ENCODE measurements at places on chromosomes 13 and 19.

- no peak for DNase-seq
Observed at GRCh38 chr13:90154311-90154960, 1193.1 kb upstream of the MIR17HG start.

GRCh38 chr13:102567857-102568256, 28.9 kb upstream of the TPP2 start:
- DNase-seq = no peak

DNA sequence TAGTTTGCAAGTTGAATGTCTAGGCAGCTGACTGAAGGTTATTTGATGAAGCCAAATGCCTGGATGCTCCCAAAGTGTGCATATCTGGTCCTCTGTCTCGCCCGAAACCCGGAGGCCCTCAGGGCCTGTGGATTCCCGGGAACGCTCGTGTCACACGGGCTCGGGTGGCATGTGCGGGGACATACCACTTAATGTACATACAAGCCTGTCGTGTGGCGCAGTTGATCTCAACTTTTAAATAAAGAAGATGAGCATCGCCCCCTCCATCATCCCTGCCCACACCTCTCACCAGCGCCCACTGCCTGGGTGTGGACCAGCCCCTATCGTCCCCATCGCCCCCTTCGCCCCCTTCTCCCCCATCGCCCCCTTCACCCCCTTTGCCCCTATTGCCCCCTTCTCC, 33.9 kb downstream of the ATP11A start:
- no peak for DNase-seq

DNA sequence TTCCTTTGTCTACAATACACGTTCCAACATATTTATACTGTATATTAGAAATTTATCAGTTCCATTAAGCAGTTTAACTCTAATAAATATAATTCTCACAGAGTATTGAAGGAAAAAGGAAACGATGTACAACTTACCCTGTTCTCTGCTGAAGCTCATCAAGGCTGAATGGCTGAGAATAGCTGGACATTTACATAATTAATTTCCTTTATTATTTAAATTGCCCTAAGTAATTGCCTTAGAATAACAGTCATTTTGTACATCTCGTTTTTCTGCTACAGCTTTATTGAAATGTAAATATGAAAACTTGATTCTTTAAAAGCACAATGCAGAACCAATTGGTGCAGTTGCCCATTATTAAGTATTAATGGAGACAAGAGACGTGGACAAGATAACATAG, 648.3 kb upstream of the ATXN8OS start:
- no peak for DNase-seq

DNA sequence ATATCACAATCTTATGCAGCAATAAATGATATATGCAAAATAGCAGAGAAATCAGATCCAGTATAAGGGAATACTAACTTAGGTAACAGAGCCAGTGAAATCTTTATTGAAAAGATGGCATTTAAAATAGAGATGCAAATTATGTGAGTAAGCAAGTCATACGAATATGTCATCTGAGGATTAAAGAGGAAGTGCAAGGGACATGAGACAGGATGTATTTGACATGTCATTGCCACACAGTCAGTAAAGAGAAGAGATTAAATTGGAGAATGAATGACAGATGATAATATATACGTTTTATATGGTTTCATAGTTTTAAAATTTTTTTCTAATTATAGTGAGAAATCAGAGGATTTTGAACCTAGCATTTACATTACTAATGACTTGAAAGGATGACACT, 426.4 kb downstream of the SLITRK5 start:
- DNase-seq = no peak

GRCh38 chr19:57269515-57270250, 10.6 kb upstream of the ZNF460 start:
- no peak for DNase-seq

- no peak for DNase-seq
Observed at GRCh38 chr13:59744747-59745391, 418.9 kb downstream of the DIAPH3 start.

DNA sequence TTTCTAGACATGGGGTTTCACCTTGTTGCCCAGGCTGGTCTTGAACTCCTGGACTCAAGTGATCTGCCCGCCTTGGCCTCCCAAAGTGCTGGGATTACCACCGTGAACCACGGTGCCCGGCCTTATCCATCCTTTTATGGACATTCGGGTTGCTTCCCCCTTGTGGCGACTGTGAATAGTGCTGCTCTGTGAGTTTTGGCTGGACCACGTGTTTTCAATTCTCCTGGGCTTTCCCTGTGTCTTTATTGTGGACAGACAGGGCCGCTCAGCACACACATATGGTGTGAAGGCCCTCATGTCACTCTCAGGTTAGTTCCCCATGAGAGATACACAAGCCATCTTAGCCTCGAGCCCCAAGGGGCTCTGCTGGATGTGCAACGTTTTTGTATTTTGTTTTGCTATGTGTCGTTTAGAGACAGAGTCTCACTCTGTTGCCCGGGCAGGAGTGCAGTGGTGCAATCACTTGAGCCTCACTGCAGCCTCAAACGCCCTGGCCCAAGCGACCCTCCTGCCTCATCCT, 40.5 kb downstream of the MAU2 start:
- DNase-seq = peak; percentile 87

GRCh38 chr19:14916848-14917247, 24.4 kb upstream of the OR7C2 start:
- no peak for DNase-seq

DNA sequence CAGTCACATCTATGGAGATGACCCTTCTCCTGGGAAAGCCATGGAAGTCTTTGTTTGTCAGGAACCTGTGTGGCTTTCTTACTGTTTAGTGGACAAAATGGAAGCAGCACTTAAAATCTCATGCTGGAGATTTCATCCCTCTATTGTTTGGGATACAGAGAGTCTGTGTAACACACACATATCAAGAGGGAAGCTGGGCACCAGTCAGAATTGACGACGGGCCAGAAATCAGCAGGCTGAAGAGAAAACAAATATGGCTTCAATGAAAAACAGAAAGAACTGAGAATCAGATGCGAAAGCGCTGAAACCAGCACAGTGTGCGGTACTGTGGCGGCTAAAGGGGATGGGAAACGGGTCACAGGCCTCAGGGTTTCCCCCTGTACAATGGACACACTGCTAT, 72.2 kb upstream of the WASF3 start:
- no peak for DNase-seq

DNA sequence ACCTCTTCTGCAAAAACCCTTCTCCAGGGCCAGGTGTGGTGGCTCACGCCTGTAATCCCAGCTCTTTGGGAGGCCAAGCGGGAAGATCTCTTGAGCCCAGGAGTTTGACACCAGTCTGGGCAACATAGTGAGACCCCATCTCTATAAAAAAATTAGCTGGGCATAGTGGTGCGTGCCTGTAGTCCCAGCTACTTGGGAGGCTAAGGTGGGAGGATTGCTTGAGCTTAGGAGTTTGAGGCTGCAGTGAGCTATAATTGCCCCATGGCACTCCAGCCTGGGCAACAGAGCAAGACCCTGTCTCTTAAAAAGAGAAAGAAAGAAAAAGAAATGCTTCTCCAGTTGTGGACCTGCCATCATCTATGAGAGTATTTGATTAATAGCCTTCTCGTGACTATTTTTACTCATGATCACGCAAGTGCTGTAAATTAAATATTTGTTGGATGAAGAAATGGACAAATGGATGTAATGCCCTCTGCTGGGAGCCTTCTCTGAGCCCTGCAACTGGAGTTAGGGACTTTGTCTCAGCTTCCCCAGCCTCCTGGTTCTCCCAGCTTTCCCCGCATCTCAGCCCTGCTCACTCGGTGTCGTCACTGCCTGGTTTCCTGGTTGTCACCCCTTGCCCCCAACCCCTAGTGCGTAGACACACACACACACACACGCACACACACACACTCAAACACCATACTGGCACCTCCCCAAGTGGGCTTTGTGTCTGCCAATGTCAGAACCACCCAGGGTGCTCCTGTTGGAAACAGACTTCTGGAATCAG, 12.2 kb downstream of the WIZ start:
- no peak for DNase-seq

DNA sequence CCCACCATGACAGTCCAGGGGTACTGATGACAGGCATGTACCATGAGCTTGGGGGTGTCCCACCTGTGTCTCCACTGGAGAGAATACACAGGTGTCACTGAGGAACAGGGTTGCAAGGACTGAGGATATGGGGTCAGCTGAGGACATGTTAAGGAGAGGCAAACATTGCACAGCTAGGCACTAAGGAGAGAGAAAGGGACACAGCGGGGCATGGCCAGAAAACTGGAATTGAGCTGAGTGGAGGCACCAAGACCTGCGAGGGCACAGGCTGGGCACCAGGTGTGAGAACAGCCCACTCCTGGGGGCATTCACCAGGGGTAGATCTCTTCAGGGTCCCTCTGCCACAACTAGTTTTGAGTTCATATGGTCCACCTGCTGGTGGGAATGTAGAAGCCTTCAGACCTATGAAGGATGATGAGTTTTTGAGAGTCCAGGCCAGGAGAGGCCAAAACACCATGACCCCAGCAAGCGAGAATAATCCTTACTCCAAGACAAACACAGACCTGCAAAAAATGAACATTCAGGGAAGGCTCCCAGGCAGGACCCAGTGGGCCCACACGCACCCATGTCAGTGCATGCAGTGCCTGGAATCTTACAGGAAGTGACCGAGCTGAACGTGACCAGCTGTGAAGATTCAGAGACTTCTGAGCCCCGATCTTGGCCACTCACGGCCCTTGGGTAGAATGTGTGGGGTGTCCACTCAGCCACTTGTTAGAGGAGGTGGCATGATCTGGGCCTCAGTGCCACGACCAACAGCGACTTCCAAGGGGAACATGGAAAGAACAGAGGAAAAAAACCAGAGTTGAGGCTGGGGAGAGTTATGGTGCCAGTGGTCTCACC, 1.4 kb upstream of the ZNF584 start:
- no peak for DNase-seq

All from suprapubic skin (tissue), 4 donors.